NCI-H526 treated with DMSO at 0.1 percent for 48 hours (cell line): ENCODE measurements at places on chromosomes 5 and 9.
A peak's percentile ranks its signal among the peaks of the same experiment; 100 is the strongest.

DNA sequence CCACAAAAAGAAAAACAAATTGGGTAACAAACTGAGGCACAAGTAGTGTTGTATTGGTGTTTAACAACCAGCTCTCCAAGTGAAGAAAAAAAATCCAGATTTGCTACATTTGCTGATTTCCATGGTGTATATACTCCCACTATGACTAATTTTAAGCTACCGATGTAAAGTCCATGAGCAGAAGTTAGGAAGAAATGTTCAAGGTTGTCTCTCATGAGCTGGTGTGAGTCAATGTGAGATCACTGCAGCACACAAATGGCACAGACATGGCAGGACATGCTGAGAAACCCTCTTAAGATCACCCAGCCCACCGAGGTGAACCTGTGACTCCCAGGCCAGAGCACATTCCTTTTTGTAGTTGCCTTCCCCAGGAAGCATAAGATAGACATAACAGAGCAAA lies 36.2 kb downstream of the SLC44A1 start:
- no peak for DNase-seq

DNA sequence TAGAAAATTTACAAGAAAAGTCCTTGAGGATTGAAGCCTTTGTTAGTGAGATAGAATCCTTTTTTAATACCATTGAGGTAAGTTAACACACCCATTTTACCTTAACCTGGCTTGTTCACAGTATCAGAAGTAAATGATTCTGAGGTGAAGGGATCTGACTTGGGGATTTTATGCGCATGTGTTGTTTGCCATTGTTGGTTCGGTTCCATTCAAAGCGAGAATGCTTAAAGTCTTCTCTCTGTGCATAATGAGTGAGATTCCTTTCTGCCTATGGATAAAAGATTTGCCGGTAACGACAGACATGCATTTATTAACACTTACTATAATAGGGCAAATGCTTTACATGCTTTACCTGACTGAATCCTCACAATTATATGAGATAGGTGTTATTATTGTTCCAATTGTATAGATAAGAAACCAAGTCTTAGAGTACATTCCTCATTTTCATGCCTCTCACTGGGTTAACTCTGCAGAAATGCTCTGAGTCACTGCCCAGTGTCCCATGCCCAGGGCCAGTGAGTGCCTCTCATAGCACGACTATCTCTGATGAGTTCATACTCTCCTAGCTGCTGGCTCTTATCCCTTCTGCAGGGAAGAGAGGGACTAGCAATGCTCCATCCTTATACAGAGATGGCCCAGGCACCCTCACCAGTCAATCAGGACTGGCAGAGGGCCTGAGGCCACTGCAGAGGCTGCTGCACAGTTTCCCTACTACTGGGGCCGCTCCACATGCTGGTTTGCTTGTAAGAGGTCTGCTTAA lies 54.4 kb downstream of the CMYA5 start:
- no peak for DNase-seq

DNA sequence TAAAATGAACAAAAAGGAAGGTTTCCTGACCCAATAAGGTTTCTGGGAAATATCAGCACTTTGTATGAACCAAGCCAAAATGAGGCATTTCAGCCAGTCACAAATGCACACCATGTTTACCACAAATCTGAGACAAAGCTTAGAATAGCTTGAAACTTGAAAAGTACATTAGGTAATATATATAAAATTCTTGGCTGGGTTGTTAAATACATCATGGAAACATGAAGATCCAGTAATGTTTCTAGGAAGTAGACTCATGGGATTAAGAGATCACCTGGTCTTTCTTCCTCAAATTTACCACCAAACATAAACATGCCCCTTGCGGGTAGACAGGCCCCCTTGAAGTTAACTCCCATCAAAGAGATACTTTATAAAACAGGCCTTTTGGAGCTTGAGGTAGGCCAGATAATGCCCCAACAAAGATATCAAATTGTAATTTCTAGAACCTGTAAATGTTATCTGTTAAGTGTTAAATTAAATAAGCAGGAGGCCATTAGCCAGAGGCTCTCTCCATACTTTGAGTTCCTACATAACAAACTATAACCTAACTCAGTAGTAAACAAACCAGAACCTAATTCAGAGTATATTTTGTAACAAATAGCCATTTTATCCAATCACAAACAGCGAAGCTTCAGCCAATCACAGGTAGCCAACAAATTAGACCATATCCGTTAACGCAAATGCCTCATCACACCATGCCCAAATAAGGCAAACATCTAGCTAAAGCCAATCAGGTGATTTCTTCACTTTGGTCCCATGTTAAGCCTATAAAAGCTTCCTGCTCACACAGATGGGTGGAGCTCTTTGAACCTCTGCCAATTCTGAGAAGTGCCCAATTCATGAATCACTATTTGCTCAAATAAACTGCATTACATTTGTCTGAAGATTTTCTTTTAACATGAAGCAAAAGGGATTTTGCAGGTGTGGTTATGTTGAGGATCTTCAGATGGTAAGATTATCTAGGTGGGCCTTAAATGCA lies 127.9 kb upstream of the TARS1 start:
- no peak for DNase-seq

GRCh38 chr9:105963343-105964099 lies 269.2 kb downstream of the TMEM38B start:
- DNase-seq = no peak

GRCh38 chr5:136082390-136083193 lies 50.1 kb upstream of the SMAD5 start:
- no peak for DNase-seq

DNA sequence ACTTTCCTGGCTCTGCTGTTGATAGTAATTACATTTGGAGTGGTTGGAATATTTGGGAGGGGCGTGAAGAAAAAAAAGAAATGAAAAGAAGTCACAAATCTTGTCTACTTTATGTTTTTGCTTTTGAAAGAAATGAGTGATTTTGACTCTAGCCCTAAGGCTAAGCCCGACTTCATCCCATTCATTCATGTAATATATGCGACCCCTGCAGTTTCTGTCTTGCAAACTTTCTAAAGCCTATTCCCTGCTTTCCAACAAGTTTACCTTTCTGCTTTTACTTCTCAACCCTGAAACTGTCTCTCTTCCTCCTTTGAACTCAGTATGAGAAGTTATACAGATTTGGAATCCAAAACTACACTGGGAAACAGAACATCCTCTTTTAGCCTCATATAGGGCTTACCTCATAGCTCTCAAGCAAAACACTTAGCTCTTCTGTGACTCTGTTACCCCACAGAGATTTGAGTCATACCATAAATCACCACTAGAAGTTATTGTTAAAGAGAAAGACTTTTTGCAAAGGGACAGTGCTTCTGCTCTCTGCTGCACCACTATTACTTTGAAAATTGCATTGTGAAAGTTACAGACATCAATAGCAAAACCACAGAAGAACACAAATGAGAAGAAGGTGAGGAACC lies 1.6 kb downstream of the CFAP95 start:
- DNase-seq = no peak

DNA sequence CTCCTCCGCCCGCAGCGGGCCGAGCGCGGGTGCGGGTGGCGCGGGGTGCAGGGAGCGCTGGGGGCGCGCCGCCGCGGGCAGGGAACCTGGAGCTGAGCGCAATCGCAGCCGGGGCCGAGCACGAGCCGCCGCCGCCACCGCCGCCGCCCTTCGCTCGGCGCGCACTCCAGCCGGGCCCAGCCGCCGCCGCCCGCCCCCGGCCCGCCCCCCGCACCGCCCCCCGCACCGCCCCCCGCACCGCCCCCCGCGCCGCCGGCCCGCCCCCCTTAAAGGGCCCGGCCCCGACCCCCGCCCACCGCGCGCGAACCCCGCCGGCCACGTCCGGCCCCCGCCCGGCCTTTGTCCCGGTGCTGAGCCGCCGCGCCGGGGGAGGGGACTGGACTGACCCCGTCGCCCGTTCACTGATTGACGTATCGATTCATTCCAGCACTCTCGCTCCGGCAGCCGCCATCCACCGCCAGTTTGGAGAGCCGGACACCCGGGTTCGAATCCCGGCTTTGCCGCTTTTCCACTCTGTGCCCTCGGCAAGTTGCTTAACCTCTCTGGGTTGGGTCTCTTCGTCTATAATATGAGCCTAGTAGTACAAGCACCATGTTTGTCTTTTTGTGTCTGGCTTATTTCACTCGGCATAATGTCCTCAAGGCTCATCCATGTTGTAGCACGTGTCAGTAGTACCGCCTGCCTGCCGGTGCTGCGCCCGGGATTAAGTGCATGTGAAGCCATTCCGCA lies at the start of gene SH3PXD2B:
Gene SH3PXD2B (minus strand): TSS at position 168 of the 729 bp plus-strand sequence. CDS start 173 bp downstream, outside the sequence.
- DNase-seq = peak; percentile 8

DNA sequence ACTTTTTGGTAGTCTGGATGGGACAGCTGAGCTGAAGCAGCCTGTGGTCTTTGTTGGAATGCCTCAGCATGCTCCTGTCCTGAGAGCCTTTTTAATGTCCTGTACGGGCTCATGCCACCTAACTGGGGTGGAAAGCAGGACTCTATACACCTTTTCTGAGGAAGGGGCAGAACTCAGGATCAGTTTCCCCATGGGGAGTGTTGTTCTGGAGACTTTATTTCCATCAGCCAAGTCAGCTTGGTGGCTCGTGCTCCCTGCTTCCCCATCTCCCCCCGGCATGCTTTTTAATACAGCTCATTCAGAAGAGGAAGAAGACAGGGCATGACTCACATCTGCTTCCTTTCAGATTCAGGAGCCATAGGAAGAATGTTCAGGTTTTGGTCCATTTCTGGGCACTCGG lies 5.1 kb upstream of the SEPTIN8 start:
- no peak for DNase-seq

DNA sequence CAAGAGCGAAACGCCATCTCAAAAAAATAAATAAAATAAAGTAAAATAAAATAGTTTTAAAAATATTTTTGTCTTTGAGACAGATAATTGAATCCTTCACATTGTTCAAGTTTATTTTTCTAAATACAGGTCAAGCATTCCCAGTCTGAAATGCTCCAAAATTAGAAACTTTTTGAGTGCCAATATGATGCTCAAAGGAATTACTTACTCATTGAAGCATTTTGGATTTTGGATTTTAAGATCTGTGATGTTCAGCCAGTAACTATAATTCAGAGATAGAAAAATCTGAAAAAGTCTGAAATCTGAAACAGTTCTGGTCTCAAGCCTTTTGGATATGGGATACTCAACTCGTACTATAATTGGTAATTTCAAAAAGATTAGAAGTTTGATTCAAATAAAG lies 39.8 kb downstream of the RBM27 start:
- no peak for DNase-seq

DNA sequence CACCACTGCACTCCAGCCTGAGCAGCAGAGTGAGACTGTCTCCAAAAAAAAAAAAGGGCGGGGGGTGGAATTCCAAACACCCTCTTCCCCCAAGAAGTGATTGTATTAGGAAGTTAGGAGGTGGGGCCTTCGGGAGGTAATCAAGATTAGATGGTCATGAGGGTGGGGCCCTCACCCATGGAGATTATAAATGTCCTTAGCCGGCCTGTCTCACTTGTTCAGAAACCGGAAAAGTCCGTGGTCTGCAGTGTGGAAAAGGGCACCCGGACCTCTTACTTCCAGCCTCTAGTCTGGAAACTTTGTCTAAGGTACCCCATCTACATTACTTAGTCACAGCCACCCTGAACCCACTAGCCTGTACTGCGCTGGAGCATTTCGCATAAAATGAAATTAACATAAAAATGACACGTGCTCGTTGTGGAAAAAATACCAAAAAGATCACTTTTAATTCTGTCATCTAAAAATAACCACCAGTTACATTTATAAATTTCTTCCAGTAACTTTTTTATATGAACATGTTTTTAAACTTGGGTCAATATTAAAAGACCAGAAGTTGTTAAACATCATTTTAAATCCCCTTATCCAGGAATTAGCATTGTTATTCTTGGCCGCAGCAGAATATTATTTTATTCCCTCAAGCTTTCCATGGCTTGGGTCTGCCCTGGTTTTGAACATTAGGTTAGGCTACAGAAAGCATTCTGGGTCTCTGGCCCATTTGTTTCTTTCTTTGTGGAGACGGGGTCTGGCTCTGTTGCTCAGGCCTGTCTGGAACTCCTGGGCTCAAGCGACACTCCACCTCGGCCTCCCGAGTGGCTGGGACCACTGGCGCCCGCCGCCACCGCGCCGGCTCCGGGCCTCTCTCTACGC lies 1.2 kb upstream of the CKS2 start:
- no peak for DNase-seq
